ENCODE measurements at places on chromosomes 5 and 9.

- DNase-seq = no peak
These were observed 52.5 kb upstream of the NKD2 start for GRCh38 chr5:955886-956761.

DNA sequence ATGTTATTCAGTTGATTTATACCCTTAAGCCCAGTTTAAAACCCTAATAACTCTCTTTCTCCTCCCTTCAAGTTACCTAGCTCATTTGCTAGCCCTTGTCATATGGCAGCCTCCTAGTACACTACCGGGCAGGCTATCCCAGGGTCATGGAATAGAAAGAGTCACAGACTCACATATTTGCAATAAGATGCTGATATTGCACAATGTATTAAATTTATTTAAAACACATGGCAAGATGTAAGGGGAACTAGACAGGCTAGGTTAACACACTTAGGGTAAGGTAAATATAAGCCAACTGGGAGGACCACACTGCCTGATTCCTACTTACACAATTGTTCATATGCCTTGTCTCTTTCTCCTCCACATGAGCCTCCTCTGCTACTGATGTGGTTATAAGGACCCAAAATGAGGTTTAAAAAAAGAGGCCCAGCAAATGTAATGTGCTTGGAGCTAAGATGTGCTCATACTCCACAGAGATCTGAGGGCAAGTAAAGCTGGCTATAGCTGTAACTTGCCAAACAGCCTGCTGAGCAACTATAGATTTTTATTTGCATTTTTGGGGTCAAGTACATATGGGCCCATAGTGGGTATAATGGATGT is 130.0 kb downstream of the ENC1 start:
- DNase-seq = no peak

DNA sequence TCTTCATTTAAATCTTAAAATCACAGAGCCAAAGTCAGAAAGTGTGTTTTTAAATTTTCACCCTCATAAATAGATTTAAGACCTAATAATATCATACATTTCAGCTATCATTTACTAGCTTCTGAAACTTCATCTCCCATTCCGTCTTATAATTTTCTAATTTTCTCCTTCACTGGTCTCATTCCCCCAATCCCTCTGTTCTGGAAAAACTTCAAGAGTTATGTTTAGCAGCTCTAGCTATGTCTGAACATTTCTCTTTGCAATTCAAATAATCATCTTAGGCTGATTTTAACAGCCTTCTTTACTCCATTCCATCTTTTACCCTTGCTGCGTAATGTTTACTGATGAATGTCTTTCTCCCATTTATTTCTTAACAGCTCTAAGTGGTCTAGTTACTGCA is 192.4 kb downstream of the SLF1 start:
- DNase-seq = no peak

DNA sequence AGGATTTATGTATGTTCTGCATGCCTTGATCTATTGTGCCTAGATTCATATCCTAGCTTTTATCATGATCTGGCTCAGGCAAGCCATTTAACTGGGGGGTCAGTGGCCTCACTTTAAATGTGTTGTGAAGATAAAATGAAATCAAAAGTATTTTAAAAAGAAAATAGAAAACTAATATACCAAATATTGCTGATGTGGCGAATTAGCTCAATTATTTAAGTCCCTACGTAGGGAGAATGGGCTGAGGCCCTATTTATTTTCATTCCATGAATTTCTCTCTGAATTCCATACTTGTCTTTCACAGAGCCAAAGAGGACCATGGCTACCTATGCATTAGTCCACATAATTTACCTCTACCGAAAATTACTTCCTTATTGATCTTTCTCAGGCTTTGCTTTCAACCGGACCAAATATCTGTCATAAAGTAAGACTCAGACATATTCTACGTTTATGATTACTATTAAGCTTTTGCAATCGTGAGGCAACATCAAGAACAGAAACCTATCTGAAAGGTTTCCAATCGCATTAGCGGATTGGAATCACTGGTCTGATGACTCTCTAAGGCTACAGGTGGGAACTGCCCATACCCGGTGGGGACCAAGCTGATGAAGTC is 1.7 kb downstream of the MBLAC2 start:
- no peak for DNase-seq

- DNase-seq = no peak
These were observed 64.7 kb downstream of the STK10 start for GRCh38 chr5:172123269-172123692.

DNA sequence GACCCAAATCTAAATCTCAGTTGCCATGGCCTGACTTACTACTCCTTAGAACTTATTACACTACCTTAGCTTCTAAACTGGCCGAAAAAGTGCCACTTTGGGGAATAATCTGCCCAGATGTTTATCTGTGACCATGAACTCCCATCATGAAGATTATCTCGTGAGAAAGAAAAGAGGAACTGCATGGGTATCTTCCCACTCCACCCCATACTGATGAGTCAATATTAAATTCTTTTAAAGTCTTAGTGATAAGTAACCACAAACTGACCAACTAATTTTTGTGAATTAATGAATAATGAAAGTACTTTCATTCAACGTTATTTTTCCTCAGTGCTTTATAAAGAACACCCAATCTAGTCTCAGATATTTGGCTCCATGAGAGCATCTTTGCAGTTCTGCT is 493.5 kb downstream of the EBF1 start:
- no peak for DNase-seq
